ENCODE measurements at places on chromosomes 11 and 22.

DNA sequence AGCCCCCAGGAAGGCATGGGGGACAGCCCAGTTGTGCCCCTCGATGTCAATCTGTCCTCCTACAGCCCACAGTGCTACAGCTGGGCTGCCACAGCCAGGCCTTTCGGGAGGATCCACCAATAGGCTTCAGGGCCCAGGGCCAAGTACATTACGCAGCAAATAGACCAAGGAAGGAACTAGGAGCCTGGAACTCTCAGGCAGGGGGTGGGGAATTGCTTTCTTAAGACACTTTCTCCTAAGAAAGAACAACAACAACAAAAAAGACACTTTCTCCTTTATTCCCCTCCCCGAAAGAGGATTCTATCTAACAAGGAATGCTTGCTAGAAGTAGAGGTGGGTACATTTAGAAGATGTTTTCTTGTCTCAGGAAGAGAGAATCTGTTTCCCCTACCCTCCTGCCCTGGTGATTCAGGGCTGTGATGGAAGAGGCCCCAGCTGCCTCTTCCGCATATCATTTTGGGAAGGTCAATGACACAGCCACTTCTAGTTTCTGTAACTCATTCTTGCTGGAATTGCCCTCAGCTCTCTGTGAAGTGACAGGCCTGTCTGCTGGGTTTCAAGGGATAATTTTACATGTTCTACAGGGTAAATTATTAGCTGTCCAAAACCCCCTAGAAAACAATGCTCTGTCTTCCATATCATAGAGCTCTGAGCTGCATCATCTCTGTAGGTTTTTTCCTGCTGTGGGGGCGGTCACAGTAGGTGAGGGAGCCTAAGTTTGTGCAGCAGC is 6.0 kb upstream of the MALAT1 start:
- no peak for DNase-seq

DNA sequence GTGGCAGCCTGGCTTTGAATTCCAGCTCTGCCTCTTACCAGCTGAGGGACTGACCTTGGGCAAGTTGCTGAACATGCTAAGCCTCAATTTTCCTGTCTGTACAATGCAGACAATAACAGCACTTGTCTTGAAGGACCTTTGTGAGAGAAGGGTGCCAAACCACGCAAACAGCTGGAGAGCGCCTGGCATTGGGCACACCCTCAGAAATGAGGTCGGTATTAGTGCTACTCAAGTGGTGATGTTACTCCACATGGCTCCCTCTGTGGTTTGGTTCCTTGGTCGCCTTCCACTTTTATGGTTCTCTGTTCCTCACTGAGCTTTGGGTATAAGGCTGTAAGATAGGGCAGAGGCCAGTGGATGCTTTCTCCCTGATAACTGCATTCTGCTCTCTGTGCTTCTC is 8.2 kb downstream of the UBASH3B start:
- no peak for DNase-seq

DNA sequence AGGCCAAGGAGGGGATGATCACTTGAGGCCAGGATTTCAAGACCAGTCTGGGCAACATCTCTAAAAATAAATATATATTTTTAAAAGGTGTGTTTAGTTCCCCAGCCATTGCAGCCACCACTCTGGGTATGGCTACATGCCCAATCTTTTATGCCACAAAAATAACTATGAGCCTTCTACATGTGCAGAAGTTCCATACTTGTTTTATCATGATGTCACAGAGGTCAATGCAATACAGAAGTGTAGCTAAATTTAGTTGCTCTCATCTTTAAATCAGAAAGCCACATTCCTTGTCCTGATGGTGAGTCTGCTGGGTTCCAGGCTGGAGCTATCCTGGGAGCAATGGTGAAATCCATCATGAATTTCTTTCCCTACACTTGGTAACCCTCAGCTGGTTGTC is 436.3 kb downstream of the DYNC2H1 start:
- DNase-seq = no peak

DNA sequence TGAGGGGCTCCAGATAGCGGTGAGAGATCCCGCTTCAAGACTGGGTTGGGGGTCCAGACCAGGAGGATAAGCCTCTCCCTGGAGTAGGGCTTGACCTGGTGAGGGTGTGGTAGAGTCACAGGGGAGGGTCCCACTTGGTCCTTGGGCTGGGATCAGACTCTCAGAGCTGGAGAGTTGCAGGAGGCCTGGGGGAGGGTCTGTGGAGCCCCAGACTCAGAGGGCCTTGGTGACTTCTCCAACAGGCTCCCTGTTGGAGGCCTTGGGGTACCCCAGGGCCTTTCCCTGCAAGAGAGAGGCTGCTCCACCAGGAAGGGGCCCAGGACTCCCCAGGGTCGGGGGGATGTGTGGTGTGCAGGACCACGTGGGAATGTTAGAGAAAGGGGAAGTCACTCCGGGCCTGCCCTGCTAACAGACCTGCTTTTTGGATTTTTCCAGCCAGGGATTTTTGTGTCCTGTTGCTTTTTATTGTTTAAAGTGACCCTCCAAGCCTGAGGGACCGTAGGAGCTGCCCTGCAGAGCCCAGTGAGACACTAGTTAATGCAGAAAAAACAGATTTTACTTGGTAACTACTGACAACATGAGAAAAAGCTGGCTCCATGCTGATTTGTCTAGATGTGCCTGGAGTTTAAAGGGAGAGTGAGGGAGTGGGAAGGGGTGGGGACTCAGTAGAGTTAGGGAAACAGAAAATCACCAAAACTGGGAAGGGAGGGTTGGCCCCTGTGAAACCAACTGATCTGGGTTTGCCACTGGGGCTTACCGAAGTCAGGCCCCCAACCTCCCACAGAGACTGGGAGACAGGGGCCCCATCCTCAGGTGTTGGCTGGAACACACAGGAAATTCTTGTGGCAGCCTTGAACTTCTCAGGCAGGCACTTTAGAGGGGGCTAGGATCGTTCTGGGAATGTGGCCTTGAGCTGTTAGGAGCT is 801 bp upstream of the TXNRD2 start:
- no peak for DNase-seq

DNA sequence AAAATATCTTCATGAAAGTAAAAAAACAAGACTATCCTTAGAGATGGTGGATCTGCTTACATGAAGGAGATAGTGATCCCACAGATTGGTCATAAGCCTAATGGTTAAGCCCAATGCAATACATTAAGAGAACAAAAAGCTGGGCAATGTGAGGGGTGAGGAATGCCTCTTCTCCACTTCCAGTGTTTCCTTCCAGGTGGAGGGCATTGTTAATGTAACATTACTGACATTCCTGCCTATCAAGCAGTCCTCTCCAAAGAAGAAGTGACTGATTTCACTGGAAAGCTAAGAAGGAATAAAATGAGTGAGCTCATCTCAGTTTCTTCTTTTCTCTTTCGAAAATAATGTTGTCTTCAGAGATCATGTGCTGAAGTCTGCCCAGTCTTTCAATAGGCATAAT is 207.8 kb downstream of the RAB38 start:
- no peak for DNase-seq

- no peak for DNase-seq
These were observed 37.0 kb upstream of the LRRC55 start for GRCh38 chr11:57144531-57145320.

DNA sequence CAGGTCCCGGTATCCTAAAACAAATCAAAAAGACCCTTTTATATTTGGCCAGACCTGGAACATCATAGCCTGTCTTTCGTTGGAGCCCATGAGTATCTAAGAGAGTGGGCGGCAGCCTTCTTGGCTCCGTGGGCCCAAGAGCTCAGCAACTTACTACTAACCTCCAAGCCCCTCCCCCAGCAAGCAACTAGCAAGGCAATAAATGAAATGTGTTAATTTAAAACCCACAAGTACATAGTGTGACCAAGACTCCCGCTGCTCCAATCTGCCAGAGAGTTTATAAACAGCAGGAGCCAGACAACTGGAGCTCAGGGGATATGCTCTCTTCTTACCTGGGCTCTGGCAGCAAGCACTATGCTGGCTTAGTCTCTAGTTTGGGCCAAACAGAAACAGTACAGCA is 40.8 kb upstream of the CYP2D6 start:
- DNase-seq = no peak

DNA sequence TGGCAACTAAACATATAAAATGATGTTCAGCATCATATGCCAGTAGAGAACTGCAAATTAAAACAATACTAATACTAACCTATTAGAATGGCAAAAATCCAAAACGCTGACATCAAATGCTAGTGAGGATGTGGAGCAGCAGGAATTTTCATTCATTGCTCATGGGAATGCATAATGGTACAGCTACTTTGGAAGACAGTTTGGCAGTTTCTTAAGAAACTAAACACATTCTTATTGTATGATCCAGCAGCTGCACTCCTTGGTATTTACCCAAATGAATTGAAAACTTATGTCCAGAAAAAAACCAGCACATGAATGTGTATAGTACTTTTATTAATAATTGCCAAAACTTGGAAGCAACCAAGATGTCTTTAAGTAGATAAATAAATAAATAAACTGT is 258.0 kb downstream of the TENM4 start:
- DNase-seq = no peak

DNA sequence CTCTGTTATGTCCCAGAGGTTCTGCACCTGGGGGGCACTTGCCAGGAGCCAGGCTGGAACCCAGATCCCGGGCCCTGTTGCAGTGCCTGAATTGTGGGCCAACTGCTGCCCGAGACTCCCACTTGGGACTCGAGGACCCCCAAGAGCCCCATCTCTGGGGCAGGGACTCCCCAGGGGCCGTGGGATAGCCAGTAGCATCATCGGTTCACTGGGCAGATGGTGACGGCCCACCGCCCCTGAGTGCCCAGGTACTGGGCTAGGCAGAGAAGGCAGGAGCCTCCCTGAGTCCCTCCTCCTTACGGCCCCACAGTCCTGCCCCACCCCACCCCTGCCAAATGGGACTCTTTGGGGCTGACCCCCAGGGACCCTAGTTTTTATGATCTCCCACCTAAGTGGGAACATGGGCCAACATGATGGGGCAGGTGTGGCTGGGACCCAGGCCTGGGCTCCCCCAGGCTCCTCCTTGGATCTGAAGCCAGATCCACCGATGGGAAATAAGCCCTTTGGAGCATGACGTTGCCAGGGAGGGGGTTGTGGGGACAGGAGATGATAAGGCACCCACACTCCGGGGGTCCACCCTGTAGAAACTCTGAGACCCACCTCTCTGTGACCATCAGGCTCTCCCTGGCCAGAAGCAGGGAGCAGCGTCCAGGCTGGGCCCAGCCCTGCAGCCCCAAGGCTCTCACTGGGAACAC is 94.5 kb upstream of the FGF3 start:
- DNase-seq = no peak

GRCh38 chr11:115266066-115266639 is 238.1 kb downstream of the CADM1 start:
- DNase-seq = no peak

DNA sequence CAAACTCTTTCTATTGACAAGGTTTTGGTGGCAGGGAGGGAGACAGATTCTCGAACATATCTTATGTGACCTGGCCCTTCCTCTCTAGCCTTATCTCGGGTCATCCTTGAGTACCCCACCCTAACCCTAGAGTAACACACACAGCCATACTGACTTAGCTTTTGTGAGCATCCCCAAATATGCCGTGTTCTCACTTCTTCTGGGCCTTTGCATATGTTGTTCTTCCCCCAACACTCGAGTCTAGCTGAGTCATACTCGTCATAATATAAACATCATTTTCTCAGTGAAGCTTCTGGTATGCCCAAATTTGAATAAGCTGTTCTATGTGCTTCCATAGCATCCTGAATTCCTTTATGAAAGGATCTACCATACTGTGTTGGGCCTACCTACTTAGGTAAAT is 8.0 kb downstream of the TTC17 start:
- DNase-seq = no peak

DNA sequence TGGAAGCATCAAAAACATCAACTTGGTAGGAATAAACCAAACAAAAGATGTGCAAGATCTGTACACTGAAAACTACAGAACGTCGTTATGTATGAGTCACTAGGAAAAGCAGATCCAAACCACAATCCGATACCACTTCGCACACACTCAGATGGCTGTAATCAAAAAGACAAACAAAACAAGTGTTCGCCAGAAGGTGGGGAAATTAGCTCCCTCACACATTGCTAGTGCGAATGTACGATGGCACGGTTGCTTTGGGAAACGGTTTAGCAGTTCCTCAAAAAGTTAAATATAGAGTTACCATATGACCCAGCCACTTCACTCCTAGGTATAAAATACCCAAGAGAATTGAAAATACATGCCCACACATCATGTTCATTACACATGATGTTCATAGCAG is 14.8 kb upstream of the CARD10 start:
- DNase-seq = no peak

- DNase-seq = no peak
These were observed 100.8 kb downstream of the SHANK2 start for GRCh38 chr11:71151561-71151960.

GRCh38 chr11:112255067-112255720 is 5.5 kb downstream of the PLET1 start:
- DNase-seq = no peak

DNA sequence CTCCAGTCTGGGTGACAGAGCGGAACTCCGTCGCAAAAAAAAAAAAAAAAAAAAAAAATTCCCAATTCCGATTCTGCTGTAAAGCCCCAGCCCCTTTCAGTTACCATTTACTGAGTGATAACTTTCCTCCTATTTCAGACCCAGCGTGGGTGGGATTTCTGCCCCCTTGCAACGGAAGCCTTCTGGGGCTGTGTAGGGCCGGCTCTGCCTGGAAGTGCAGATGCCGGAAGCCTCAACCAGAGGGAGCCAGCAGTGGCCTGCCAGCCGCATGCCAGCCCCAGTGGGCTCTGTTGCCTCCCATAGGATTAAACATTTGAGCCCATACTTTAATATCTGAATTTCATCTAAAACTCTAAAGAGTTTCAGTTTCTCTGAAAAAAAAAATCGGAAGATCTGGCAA is 60.0 kb upstream of the NUP50 start:
- DNase-seq = no peak

DNA sequence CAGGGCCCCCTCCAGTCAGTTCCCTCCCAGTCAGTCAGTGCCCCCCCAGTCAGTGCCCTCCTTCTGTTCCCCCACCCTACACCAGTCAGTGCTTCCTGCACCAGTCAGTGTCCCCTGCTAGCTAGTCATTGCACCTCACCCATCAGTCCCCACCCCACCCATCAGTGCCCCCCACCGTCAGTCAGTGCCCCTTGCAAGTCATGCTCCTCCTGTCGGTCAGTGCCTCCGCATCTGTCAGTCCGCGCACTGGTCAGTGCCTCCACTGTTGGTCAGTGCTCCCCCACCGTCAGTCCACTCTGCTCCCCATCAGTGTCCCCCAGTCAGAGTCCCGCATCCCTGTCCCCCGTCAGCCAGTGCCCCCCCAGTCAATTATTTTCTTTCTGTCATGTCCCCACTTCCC is 3.3 kb downstream of the PPP6R2 start:
- no peak for DNase-seq

GRCh38 chr11:126716456-126717083 is 284.0 kb downstream of the KIRREL3 start:
- DNase-seq = no peak

Measured in activated CD4-positive, CD25-positive, alpha-beta regulatory T cell (primary cell).